ENCODE measurements at places on chromosomes 1 and 21.

GRCh38 chr1:156692925-156693847 lies 12.2 kb downstream of the CRABP2 start:
- DNase-seq: peak; percentile 64

- no peak for DNase-seq
These were observed 739.0 kb downstream of the NCAM2 start for GRCh38 chr21:21737186-21737585.

GRCh38 chr1:10965546-10966226 lies 46.8 kb upstream of the TARDBP start:
- DNase-seq: peak; percentile 35

GRCh38 chr1:82836973-82837680 lies 1036.4 kb downstream of the ADGRL2 start:
- DNase-seq: no peak

- no peak for DNase-seq
These were observed 373.1 kb downstream of the TGFB2 start for GRCh38 chr1:218718206-218718605.

- DNase-seq: no peak
These were observed 1544.1 kb downstream of the PLA2G4A start for GRCh38 chr1:188372821-188373220.

DNA sequence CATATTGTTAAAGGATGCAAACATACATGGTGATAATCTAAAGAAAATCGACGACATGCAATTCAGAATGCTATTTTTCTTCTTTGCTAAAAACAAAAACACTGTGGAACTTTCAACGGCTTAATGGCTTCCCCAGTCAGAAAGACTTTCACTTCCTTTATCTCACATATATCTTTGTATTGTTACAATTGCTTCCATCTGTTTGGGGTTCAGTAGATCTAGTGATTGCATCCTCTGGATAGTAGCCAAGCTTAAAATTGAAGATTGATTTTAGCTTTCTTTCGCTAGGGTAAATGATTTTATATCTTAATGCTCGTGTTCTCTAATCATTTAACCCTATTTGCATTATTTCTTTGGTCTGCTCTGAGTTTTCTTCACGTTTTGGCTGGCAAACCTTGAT lies 31.8 kb upstream of the ADAMTS1 start:
- DNase-seq: no peak

DNA sequence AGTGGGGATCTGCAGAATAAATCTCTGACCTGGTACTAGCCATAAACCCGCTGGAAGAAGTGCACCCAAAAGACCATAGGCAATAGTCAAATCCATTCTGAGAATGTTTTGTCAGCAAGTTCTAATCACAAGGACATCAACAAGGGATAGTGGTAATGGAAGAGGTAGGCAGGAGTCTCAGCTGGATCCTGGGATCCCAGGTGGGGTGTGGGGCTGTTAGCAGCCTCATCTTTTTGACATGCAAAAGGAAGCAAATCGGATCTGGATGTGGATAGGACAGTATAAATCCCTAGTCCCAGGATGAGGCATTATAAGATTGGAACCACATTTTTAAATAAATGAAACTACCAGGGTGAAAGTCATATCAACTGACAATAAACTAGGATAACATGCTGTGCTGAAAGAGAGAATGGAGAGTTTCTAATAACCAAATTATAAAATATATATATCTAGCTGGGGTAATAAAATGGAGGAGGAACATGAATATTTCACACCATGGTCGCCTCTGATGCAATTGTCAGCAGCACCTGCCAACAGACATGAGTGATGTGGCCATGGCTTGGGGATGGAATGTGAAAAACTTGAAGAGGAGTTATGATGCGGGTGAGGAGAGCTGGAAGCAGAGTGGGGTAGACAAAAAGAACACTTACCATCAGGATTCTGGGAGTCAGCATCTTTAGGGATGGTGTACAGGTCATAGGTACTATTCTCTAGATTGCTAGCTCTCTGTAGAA lies 23.7 kb upstream of the PEX19 start:
- DNase-seq: no peak

- no peak for DNase-seq
These were observed 423.1 kb downstream of the HLX start for GRCh38 chr1:221302357-221302756.

Measured in foreskin keratinocyte (primary cell).